Lung (tissue), 17 donors: ENCODE measurements at places on chromosomes 7 and 10. TPM values are rescaled to one million over a fixed set of nuclear protein-coding genes. Genes with fewer than 3 reads are reported as not detected.

Gene C7orf57
- 14.5 TPM for total RNA-seq

Gene CALHM1
- not detected for total RNA-seq

Gene SMO
- total RNA-seq, result 4.6 TPM

Gene ZNF277
- 47.6 TPM for total RNA-seq

Gene STEAP1B
- 1.4 TPM for total RNA-seq

Gene LRRN3
- 4.7 TPM for total RNA-seq

Gene NAT16
- total RNA-seq, result not detected

Gene ANAPC16
- 67.9 TPM for total RNA-seq

Gene SPDYE6
- total RNA-seq, result not detected

Gene TMEM176A
- total RNA-seq, result 18.3 TPM

Gene GALNT17
- total RNA-seq, result 10.4 TPM

Gene GCC1
- 12.4 TPM for total RNA-seq

Gene GNAT3
- total RNA-seq, result not detected

Gene FAM13C
- total RNA-seq, result 9.5 TPM

Gene C7orf33
- not detected for total RNA-seq

Gene BEND7
- 12.7 TPM for total RNA-seq

Gene MALRD1
- 5.6 TPM for total RNA-seq

Gene PCBD1
- 62.5 TPM for total RNA-seq

Gene SEMA3D
- 4.6 TPM for total RNA-seq

Gene GPRIN2
- 36.5 TPM for total RNA-seq

Gene APBB1IP
- total RNA-seq, result 26.0 TPM
